NCI-H2081 treated with DMSO at 0.1 percent for 48 hours (cell line): ENCODE measurements at places on chromosomes 12 and 14.

DNA sequence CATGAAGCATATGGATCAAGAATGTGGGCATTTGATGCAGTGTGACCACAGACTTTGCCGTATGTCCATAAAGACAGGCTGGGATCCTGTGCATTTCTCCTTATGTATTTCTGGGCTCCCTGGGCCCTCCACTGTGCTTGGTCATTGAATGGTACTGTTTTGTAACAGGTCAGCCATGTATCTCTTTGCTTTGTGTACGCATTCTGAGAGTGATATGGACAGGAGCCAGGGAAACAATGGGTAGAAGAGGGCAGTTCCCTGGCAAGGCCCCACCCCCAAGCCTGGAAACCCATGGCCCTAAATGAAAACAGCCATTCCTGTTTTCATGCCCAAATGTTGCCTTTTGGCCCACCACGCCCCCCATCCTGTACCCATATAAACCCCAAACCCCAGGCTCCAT lies 15.2 kb upstream of the FBXO34 start:
- no peak for DNase-seq

- no peak for DNase-seq
These were observed 236.1 kb upstream of the NPAS3 start for GRCh38 chr14:32702562-32702961.

GRCh38 chr12:11812586-11813437 lies 163.3 kb downstream of the ETV6 start:
- peak; percentile 60 for DNase-seq

GRCh38 chr12:31222620-31223222 lies 103.2 kb downstream of the SINHCAF start:
- no peak for DNase-seq

DNA sequence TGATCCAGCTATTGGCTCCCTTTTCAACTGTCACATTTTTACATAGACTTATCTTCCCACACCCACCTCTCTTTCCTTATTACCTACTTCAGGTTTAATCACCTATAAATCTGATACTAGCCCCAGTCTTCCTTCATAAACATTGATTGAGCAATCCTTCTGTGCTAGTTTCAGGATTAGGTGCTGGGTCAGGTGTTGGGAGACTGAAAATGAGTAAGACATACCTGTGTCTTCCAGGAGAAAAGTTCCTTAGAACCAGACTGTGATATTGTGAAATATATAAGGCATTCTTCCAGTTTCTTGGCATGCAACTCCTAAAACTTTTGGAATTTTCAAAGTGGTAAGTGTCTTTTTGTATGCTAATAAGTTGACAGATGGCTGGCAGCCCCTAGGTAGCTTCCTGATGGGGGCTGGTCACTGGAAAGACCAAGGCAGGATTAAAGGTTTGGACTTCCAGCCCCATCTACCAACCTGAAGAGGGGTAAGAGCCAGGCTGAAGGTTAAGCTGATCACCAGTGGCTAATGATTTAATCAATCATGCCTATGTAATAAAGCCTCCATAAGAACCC lies 4.6 kb downstream of the ANO6 start:
- DNase-seq: no peak

DNA sequence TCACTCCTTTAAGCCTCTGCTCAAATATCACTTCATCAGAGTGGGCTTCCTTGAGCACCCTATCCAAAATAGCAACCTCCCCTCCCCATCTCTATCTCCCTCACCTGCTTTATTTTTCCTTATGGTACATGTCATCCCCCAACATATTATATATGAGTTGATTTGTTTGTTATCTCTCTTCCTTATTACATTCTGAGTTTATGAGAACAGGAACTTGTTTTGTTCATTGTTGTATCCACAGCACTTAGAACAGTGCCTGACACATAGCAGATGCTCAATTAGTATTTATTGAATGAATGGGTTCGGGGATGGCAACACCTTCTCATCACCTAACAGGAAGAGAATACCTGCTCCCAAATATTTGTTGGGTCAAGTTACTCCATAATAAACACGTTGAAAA lies 24.6 kb upstream of the SMOC1 start:
- DNase-seq: no peak

DNA sequence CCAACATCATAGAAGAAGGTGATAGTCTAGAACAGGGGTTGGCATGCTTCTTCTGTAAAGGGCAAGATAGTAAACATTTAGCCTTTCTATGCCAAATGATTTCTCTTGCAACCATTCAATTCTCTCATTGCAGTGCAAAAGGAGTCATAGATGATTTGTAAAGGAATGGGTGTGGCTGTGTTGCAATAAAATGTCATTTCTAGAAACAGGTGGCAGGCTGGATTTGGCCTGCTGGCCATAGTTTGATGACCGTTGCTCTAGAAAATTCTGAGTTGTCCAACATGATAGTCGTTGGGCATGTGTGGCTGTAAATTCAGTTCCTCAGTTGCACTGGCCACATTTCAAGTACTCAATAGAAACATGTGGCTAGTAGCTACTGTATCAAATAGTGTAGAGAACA lies 21.7 kb downstream of the SMCO2 start:
- no peak for DNase-seq

GRCh38 chr12:54360717-54361456 lies 3.4 kb downstream of the GPR84 start:
- peak; percentile 62 for DNase-seq

DNA sequence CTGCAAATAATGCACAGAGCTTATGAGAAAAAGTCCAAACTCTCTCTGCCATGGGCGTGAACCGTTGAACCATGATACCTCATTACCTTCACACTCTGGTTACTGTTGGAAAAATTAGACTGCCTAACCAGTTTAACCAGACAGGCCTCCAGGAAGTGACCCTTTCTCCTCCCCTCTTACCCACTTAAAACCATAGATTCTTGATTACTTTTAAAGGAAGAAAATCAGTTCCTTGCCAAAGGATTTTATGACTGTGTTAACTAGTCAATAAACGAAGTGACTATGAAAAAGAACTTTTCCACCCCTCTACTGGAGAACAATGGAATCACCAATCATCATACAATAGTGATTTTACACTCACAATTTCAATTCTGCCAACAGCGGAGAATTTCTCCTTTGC lies 254.0 kb upstream of the ATP2B1 start:
- no peak for DNase-seq
